Left kidney (tissue), 8 donors: ENCODE measurements at places on chromosomes 1 and 21. TPM values are rescaled to one million over a fixed set of nuclear protein-coding genes. Genes with fewer than 3 reads are reported as not detected.
A peak's percentile ranks its signal among the peaks of the same experiment; 100 is the strongest.

GRCh38 chr1:7302873-7303272 is 468.2 kb upstream of the VAMP3 start:
- DNase-seq = no peak

Gene MXRA8
- polyA plus RNA-seq = 147 TPM

- no peak for DNase-seq
These were observed at the start of gene MYBPHL for GRCh38 chr1:109306832-109307273. Gene MYBPHL (minus strand): TSS chr1:109307011. CDS start chr1:109306991, 20 bp downstream.

Gene FAM131C
- 1.3 TPM for polyA plus RNA-seq

DNA sequence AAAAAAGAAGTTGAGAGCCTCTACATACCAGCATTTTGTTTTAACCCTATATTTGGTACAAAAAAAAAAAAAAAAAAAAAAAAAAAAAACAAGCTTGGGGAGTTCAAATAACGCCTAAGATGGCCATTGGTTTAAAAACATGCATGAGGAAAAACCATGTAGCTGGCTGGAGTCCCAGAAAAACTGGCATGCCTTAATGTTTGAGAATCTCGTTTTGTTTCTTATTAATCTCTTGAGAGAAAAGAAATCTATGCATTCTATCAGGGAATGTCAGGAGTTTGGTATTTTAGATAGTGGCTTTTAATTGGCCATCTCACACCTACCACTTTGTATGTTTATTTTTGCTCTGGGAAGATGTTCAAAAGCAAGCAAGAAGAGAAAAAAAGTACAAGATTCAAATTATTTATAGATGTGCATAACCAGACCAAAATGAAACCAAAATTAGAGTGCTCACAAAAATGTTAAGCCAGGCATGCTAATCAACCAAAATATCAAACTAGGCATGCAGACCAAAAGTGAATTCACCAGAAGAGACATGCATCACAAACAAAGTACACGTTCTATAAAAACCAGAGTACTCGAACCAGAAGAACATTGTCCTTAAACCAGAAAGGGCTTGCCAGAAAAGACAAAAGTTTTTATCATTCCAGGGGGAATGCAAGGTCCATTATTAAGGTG is 156.6 kb downstream of the AK5 start:
- DNase-seq = peak; percentile 12

Gene NBPF12
- polyA plus RNA-seq = 29.8 TPM

- DNase-seq = no peak
These were observed 113.0 kb downstream of the ETS2 start for GRCh38 chr21:38918607-38919346.

DNA sequence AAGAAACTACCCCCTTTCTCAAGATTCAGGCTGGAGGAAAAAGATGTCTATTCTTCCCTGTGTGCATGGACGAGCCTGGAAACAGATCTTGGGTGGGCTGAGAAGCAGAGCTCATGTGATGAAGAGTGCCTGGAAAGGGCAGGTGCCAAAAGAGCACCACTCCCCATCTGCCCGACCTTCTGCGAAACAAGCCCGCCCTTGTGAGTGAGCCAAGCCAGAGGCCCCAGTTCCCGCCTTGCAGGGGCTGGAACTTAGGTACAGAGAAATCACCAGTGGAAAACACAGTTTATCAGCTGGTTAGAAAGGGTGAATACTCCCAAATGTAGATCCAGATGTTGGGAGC is 26.7 kb upstream of the A3GALT2 start:
- DNase-seq = no peak

- DNase-seq = no peak
These were observed 18.7 kb upstream of the SPOCD1 start for GRCh38 chr1:31834501-31834900.

Gene TSPAN2
- 41.7 TPM for polyA plus RNA-seq

Gene CDKN2C
- polyA plus RNA-seq = 12.4 TPM

DNA sequence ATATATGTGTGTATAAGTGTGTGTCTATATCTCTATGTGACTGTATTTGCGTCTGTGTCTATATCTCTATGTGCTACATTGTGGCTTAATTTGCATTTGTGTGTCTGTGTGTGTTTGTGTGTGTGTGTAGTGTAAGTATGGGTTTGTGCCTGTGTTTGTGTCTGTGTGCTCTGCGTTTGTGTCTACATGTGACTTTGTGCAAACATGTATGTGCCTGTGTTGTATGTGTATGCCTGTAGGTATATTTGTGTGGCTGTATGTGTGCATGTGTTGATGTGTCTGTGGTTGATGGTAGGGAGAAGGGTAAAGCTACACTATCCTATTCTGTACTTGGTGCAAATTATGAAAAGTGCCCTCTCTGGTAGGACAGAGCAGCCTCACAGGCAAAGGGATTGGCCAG is 7.3 kb upstream of the FGGY start:
- no peak for DNase-seq

GRCh38 chr1:24159366-24159765 is 16.4 kb upstream of the IL22RA1 start:
- DNase-seq = no peak

- DNase-seq = no peak
These were observed 8.5 kb upstream of the DMBX1 start for GRCh38 chr1:46480959-46481646.

Gene VCAM1
- 44.6 TPM for polyA plus RNA-seq

- DNase-seq = peak; percentile 31
These were observed at the start of gene CACYBP for GRCh38 chr1:174999936-175000696. Gene CACYBP (plus strand): TSS chr1:174999947. CDS start chr1:175000181, 234 bp downstream.

DNA sequence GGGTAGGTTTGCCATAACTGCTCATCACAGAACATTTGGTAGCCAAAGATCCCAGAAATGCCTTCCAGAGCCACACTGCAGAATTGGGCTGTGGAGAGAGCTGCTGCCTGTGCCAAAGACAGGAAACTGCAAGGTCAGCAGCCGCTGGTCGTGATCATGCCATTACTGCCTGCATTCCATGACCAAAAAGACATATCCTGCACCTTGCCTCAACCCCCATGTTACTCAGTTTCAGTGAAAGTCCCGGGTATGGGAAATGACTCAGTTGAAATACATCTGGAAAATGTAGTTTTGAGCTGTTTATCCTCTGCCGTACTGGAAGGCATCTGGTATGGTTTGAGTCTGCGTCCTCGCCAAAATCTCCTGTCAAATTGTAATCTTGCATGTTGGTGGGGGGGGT is 161.7 kb downstream of the FCRL5 start:
- DNase-seq = no peak

Gene SPRR1B
- polyA plus RNA-seq = not detected

GRCh38 chr1:28801461-28801860 is 10.5 kb upstream of the OPRD1 start:
- DNase-seq = no peak

- DNase-seq = no peak
These were observed 28.8 kb upstream of the SYDE2 start for GRCh38 chr1:85229574-85230097.

Gene IL19
- polyA plus RNA-seq = 1.0 TPM

DNA sequence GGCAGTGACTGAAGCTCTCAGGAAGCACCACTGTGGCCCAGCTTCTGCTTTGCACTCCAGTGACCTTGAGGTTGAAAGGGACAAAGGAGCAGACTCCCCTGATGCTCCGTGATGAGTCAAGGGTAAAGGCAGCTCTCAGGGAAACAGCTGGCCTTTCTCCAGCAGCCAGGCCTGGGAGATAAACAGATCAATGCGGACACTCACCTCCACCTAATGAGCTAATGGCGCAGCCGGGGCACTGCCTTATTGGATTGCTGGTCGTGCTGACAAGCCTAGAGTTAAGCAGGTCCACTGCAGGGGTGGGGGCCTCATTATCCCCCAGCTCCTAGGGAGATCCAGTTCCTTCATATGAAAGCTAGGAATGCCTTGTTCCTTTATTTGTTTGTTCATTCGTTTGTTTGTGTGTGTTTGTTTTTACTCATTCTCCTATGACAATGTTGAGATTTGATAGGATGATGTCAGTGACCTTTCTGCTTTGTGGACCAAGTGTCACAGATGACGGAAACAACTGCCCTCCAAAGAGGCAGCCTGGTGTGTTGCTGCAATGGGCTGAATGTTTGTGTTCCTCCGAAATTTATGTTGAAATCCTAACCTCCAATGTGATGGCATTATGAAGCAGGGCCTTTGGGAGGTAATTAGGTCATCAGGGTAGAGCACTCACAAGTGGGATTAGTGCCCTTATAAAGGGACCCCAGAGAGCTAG is 141.4 kb upstream of the BEND5 start:
- no peak for DNase-seq

DNA sequence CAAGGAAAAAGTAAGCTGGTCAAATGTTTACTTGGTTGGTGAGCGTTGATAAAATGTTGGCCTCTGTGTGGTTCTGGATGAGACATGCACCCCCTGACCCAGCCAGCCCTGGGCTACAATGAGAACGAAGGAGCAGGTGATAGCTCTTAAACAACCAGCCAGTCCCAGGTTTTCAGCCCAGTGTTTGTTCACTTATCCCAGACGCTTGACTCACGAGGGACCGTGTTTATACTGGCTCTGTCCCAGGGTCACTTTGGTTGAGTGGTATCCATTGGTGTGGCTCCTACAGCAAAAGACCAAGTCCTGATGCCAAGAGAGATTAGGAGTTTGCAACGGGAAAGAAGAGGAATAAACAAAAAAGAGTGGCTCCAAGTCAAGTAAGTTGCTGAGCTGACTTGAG is 86.9 kb downstream of the KCNJ15 start:
- no peak for DNase-seq

Gene ARHGAP30
- polyA plus RNA-seq = 2.2 TPM

Gene CALML6
- polyA plus RNA-seq = 0.65 TPM

GRCh38 chr1:234433563-234434285 is 45.3 kb downstream of the TARBP1 start:
- peak; percentile 2 for DNase-seq

DNA sequence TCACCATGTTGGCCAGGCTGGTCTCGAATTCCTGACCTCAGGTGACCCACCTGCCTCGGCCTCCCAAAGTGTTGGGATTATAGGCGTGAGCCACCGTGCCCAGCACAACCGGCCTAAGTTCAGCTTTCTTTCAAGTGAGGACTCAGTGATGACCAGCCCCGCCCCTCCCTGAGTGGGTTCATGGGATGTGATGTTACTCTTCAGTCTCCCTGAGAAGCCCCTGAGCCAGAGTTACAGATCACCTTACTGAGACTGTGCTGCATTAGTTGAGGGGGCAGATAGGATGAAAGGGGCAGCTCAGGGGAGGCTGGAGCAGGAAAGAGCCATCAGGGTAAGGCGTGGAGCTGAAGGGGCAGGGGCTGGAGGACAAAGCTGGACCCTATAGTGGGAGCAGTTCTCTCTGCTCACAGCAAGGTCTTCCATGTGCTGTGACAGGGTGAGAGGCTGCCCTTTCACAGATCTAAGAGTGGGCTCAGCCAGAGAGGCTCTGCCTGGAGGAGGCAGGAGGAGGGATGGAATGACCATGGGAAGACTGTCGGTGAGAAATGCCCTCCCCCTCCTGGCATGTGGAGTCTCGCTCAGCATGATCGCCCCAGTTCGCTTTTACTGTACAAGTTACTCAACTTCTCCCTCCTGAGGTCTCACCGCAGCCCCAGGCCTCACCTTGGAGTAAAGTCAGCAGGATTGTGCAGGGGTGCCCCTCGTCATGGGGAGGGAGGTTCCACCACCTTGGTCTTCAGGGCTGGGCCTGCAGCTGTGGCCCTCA is 13.4 kb downstream of the SH2D2A start:
- no peak for DNase-seq

GRCh38 chr1:193270996-193271395 is 84.6 kb upstream of the B3GALT2 start:
- DNase-seq = no peak

Gene SAMD11
- 45.7 TPM for polyA plus RNA-seq

DNA sequence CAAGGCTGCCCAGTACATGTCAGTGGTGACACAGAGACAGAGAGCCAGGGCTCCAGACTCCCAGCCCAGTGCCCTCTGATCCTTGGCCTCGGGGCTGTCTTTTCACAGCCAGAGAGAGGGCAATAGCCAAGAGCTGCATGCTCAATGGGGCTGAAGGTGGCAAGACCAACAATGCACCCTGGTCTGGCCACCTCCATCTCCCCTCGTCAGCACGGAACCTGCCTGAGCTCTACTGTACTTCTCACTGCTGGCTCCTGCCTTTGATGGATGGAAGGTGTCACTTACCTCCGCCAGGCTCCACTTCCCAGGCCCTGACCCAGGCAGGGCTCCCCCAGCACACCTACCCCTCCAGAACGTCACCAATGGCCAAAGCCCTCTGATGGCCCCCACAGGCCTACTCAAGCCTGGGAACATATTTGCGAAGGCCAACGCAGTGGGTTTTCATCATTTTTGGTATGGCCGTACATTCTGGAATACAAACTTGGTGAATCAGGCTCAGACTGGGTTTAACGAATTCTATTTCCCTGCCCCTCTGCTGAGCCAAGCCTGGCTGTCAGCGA is 88.1 kb downstream of the DMRTB1 start:
- no peak for DNase-seq

Gene SLFNL1
- polyA plus RNA-seq = 1.1 TPM

GRCh38 chr1:11150326-11150725 is 38.8 kb upstream of the ANGPTL7 start:
- DNase-seq = peak; percentile 50

GRCh38 chr1:85609976-85610375 is 29.4 kb downstream of the CCN1 start:
- DNase-seq = no peak

DNA sequence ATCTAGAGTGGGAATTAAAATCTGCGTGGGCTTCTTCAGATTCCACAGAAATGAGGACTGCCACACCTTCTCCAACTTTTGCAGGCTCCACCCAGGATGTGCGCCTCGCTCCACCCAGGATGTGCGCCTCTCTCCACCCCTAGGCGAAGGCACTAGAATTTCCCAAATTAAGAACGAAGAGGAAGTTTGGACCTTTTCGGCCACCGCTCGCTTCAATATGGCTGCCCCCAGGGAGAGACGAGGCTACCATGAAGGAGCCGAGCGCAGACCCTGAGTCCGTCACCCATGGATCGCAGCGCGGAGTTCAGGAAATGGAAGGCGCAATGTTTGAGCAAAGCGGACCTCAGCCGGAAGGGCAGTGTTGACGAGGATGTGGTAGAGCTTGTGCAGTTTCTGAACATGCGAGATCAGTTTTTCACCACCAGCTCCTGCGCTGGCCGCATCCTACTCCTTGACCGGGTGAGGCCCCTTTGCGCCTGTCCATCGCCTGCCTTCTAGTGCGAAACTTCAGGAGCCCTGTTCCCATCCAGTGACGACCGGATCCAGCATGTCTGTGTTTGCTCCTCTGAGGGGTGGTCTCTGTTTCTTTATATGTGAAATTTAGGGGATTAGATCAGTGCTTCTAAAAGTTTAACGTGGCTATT is at the start of the genes CRYZ and TYW3:
Gene CRYZ (minus strand): TSS at position 91 of the 644 bp plus-strand sequence. CDS start 8,229 bp downstream, outside the sequence.
Gene TYW3 (plus strand): TSS at position 193 of the 644 bp plus-strand sequence. CDS start 93 bp downstream, at position 286.
- peak; percentile 95 for DNase-seq

Gene GFI1
- 0.23 TPM for polyA plus RNA-seq

DNA sequence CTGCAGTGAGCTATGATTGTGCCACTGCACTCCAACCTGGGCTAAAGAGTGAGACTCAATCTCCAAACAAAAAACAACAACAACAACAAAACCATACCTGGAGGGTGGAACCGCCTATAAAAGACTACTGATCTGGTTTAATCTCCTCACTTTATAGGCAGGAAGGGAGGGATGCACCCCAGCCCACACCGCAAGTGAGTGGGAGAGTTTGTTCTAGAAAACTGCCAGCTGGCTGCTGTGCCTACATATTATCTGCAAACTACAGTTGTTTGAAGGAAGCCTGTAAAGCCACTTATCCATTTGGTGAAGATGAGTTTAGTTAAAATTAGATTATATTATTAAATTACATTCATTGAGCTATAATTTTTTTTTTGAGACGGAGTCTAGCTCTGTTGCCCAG is 9.1 kb upstream of the SRSF10 start:
- no peak for DNase-seq
